GM19239 (cell line): ENCODE measurements at places on chromosomes 1 and 21.

- no peak for DNase-seq
Observed at GRCh38 chr1:60101516-60101915, 27.9 kb upstream of the C1orf87 start.

DNA sequence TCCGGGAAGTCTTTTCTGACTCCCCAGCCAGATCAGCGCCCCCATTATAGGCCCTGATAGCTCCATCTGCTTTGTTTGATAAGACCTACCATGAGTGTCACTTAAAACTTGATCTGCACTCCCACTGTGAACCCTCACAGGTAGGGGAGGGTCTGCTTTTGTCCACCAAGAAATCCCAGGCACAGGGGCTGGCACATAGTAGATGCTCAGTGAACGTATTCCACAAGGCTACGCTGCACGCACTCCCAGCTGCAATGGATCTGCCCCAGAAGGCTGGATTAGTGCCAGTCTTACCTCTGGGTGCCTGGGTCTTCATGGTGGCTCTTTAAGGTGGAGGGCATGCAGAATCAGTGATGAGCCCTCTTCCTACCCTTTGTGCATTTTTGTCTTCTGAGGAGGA is 447.1 kb downstream of the PTPRU start:
- DNase-seq, result no peak

DNA sequence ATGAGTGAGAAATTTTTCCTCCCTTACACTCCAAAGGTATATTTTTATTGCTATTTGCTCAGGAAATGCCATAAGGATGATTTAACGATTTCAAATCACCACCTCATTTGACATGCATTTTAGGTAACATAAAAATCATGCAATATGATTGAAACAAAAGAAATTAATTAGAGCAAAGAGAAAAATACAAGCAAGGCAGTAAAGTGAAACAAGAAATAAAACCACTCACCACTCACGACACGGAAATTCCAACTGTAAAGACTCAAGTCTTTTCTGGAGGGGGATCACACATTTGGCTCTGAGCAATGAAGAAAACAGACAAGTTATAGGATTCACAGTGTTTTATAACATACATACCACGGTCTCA is 86.8 kb upstream of the ARHGAP29 start:
- DNase-seq, result no peak

DNA sequence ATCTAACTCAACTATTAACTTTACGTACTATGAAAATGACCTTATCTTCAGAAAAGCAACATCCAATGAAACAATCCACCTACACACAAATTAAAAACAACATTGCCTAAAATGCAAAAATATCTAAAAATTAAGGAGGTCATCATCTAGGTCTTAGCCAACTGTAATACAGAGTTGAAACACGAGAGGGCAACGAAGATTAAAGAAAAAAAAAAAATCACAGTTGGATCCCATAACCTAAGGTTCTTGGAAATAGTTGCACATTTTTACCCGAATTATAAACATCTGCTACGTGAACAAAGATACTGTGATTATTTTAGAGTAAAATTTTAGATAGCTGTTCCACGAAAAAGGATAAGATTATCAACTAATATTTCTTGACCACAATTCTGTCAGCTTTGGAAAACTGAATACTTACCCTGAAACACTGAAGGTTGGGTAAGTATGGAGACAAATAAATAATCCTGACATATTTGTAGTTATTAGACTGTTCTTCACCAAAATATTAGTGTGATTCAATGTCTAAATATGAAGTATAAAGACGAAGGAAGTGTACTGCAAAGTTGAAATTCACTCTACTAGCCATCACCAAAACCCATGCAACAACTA is 88.0 kb upstream of the AK4 start:
- DNase-seq, result no peak

- DNase-seq, result no peak
Observed at GRCh38 chr1:23567996-23568607, 8.8 kb upstream of the ID3 start.

DNA sequence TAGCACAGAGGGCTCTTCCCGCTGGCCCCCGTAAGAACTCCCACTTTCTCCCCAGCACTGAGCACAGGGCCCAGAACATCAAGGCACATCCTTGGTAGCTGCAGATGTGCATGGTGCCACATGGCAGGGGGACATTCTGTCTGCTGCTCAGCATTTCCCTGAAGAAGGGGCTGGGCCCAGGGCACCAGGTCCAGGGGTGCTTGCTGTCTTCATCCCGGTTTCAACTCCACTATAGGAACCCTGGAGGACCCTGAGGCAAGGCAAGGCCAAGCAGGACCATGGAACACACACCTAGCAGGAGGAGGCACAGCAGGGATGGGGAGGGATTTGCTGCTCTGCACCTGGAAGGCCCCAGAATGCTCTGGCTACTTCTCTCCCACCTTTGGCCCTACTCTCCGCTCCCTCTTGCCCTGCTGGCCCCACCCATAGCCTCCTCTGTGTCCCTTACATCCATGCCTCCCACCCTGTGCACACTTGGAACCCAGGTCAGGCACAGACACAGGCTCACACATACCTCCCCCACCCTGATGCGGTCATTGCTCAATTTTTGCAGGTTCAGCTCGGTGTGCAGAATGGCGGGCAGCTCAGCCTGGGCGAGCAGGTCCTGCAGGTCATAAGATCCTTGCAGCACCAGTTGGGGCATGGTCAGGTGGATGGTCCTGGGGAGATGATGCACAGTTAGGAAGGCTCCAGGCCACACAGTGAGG is 10.1 kb downstream of the AGT start:
- DNase-seq, result no peak

DNA sequence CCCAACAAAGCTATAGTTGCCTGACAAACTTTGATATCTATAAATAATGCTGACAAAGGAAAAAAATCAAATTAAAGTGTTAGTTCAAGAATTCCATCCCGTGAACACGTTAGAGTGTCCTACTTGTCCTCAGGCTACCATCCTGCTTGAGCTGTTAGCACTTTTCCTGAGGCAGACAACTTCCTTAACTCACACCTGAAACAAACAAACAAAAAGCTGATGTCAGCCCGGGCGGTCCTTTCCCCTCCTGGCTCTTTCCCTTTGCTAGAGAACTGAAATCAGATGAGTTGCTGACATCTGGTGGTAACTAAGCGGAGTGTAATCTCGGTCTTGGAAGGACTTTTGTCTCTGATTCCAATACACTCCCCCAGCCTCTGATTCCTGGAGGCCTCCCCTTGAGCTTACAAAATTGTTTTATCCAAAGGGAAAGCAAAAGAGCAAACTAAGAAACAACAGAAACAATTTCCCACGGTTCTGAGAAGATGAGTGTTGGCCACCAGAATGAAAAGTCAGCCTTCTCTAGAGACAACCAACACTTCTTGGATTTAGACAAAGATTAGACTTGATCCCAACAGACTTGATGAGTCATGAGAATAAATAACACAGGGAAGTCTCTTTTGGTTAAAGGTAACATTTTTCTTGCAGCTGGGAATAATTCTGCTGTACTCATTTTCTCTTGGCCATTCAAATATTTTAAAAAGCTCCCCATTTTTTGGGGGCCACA is 135.4 kb downstream of the PROX1 start:
- DNase-seq, result peak; percentile 18

- no peak for DNase-seq
Observed at GRCh38 chr1:246078126-246078887, 428.8 kb downstream of the SMYD3 start.

DNA sequence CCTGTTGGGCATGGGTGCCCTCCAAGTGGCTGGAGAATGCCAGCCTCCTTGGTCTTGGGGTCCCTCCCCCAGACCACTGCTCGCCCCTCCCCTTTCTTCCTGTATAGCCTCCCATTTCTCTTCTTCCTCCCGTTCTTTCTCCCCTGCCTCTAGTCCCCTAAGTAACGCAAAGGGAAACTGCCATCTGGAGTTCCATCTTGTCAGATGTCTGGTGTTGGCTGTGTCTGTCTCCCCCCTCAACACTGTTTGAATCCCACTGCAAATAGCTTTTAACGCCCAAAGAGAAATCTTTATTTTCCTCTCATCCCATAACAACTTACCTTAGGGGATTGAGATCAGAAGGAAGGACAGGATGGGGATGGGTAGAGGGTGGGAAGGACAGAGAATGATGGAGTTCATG is 55.3 kb upstream of the CSF3R start:
- DNase-seq, result no peak

- DNase-seq, result no peak
Observed at GRCh38 chr1:50135716-50136115, 27.0 kb downstream of the ELAVL4 start.
